IMR-90 (cell line): ENCODE measurements at places on chromosomes 2 and 18. TPM values are rescaled to one million over a fixed set of nuclear protein-coding genes. Genes with fewer than 3 reads are reported as not detected.

GRCh38 chr2:73043929-73044832, 27.3 kb downstream of the SFXN5 start:
- no peak for DNase-seq

- no peak for DNase-seq
Measured at GRCh38 chr2:118576109-118576855, 271.2 kb downstream of the EN1 start.

DNA sequence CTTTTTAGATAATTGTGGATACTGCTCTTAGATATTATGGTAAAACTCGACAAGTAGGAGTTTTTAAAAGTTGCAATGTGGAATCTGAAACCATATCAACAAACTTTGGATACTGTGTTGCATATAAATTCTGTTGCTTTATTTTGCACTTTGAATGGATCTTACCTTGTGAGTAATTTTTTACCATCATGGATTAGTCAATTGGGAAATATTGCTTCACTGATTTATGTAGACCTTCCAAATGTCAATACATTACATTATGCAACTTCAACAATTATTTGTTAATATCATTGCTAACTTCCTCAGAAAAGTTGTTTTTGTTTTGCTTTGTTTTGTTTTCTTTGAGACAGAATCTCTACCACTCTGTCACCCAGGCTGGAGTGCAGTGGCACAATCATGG, 102.0 kb upstream of the SLC38A11 start:
- no peak for DNase-seq

DNA sequence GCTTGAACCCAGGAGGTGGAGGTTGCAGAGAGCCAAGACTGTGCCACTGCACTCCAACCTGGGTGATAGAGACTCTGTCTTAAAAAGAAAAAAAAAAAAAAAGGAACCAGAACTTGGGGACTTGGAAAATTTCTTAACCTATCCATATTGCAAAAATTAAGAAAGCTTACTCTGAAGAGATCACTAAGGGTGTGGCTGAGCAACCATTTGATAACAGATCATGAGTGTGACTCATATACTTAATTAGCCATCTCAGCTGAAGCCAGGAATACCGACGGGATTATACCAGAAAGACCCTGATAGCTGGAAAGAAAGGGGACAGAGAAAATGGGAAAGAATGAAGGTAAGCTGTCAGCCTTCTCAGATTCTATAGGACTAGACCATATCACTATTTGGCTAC, 7.1 kb upstream of the ADD2 start:
- DNase-seq = no peak

DNA sequence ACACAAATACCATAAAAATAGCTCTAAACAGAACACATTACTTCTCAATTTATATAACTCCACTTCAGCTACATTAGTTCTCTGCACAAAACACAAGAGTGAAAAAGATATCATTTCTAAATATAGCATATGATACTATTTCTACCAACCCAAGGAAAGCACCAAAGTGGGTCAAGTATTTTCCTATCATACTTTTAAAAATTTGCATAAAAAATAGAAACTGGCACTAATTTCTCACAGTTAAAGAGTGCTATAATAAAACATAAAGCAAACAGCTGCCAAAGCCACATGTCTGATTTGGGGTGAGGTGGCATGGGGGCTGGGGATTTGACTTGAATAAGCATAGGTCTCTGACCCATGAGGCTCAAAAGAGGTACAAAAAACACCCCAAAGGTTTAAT, 61.5 kb downstream of the BARD1 start:
- no peak for DNase-seq

DNA sequence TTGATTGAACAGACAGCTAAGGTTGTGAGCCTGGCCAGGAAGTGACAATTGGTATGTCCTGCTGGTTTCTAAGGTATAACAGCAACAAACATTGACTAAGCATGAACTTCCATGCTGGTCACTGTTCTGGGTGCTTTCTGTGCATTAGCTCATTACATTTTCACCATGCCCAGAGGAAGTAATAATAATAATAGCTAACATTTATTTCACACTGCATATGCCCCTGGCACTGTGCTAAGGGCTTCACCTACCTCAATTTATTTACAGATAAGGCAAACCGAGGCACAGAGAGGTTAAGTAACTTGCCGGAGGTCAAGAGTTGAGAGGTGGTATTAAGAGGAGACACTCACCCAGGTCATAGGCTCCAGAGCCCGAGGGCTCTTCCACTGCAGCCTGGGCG, 113.6 kb downstream of the PDCL3 start:
- no peak for DNase-seq

The CCDC102B gene
- polyA plus RNA-seq = 0.67 and 1.4 TPM in 2 replicates

The SKA1 gene
- polyA plus RNA-seq = 4.8 and 5.8 TPM in 2 replicates

The PLEKHB2 gene
- polyA plus RNA-seq = 57.6 and 62.9 TPM in 2 replicates
